ENCODE measurements at places on chromosomes 2 and 18. TPM values are rescaled to one million over a fixed set of nuclear protein-coding genes. Genes with fewer than 3 reads are reported as not detected.

Gene PAX8
- total RNA-seq: 6.4 TPM

Gene C2orf15
- total RNA-seq: 16.9 TPM

Gene GMCL1
- total RNA-seq: 15.1 TPM

Gene GDF7
- 0.04 TPM for total RNA-seq

Gene CRYBA2
- total RNA-seq: not detected
